Vagina (tissue), 2 donors: ENCODE measurements at places on chromosomes 3 and 15. TPM values are rescaled to one million over a fixed set of nuclear protein-coding genes. Genes with fewer than 3 reads are reported as not detected.

TRPM1 gene
- not detected for total RNA-seq

CHRM5 gene
- not detected for total RNA-seq

ZNF80 gene
- total RNA-seq = 0.74 TPM

HRG gene
- 0.25 TPM for total RNA-seq

MUC4 gene
- total RNA-seq = 36.1 TPM

CCDC191 gene
- total RNA-seq = 8.6 TPM

GMPPB gene
- 19.9 TPM for total RNA-seq

MME gene
- 18.4 TPM for total RNA-seq

TNFAIP8L3 gene
- 21.9 TPM for total RNA-seq

PTH1R gene
- 13.0 TPM for total RNA-seq

GLT8D1 gene
- total RNA-seq = 29.7 TPM

GOLGA8J gene
- total RNA-seq = not detected
